ENCODE measurements at places on chromosomes 11 and 22.

DNA sequence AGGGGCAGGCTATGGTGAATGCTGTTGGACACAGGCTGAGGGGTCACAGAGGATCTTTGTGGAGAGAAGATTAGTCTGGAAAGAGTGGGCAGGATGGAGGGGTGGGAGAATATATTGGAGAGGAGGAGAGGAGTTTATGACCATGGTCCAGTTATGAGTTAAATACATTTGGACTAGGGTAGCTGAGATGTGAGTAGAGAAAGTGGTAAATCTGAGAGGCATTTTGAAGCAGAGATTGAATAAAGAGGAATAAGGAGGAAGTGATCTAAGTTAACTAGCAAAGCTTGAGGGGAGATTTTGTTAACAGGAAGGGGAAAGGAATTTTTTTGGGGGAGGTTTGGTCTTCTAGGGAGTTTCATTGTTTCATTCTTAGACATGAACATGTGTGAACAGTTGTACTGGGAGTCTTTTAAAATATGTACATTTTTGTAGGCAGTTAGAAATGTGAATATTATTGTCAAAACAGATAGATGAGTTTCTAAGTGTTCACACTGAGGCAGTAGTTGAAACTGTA is 43.1 kb upstream of the EED start:
- DNase-seq, result no peak

GRCh38 chr11:131033151-131033651 is 116.9 kb upstream of the SNX19 start:
- no peak for DNase-seq

GRCh38 chr11:82507288-82507687 is 226.4 kb downstream of the FAM181B start:
- DNase-seq, result no peak

DNA sequence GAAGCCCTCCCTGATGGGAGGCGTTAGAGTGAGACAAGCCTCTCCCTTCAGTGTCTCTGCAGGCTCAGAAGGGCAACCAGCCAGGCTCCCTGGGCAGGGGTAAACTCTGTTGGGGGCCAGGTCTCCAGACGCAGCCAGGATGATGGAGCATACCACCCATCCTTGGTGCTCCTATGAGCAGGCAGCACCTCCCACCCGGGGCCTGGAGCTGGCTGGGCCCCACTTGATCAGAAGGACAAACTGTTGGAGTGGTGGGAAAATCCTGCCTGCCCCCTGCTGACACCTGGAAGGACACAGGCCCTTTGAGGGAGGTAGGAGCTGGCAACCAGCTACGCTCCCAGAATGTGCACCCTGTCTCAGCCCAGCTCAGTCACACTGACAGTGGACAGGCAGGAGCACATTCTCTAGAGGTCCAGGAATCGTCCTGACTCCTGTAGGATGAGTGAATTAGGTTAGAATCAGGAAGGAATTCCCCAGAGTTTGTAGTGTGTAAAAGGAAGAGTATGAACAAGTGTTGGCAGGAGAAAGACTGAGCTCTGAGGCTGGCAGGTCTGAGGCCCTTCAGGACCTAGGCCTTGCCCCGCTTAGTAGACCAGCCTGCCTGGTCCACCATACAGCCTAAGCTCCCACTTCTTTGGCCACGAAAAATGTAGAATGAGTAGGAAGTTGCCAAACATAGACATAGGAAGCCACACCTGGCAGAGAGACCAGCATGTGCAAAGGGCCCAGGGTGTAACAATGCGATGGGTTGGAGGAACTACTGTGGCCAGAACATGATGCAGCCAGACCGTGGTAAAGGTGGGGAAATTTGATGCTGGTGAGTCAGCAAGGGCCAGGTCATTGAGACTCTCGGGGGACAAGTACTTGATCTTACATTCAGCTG is 19.1 kb downstream of the ARHGEF17 start:
- DNase-seq, result no peak

DNA sequence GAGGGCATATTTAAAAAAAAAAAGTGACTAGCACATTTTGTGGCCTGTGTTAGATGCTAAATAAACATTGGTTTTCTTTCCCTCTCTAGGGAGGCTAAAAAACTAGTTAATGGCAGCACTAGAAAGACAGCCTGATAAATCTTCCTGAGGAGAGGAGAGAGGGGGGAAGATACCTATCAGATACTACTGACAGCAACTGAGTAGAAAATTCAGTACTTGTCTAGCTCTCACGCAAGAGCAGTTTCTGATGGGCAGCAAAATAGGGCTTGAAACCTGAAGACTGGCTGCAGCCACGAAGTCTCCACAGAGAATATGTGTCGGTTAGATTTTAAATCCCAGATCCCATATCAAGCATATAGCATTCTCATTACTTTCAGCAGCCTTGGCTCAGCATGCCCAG is 388.2 kb downstream of the KCNA4 start:
- DNase-seq, result no peak

- DNase-seq, result no peak
Observed at GRCh38 chr11:119680541-119681360, 48.2 kb downstream of the NECTIN1 start.

DNA sequence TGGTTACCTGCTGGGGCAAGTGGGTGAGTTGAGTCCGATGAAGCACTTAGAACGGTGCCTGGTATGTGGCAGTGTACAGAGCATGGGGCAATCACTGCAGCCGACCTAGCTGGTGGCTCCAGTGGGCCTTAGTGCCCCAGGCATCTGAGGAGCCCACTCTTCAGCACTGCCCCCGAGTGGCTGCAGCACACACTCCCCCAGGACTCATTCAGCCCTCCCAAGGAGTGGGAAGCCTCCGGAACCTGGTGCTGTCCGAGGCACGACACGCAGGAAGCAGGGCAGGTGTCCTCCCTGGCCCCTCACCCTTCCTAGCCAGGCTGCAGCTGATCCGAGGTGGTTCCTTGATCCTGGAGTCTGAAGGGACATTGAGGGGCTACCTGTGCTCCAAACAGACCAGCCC is 42.4 kb upstream of the PRODH start:
- DNase-seq, result no peak

- no peak for DNase-seq
Observed at GRCh38 chr22:31623592-31624304, 38.3 kb downstream of the PISD start.

DNA sequence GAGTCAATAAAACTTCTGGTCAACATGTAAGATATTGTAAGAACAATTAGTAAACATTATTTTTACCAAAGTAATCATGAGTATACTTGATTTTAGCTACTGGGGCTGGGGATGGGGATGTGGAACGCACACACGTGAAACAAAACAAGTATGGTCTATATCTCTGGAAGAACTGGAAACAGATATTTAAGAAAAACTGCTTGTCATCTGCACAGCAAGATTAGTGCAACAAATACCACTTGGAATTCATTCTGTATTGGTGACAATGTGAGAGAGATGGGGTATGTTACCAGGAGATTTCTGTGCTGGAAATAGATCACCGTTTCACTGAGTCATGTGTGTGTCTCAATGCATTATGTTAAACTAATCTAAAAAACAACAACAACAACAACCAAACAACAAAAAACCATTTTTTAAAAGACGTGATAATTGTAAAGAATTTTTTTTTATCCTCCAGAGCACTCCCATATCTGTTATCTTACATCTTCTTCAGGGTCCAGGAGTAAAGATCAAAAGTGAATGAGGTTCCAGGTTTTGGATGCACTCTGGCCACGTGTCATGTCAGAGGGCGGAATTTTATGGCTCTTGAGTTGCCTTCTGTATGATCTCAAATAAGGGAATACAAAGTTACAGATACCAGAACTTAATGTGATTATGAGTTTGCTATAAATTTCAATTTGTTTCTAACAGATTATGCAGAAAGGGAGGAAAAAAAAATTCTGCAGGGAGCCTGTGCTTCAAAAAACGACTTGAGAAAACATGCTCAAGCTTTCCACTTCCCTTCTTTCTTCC is 153.0 kb downstream of the BBOX1 start:
- DNase-seq, result no peak

DNA sequence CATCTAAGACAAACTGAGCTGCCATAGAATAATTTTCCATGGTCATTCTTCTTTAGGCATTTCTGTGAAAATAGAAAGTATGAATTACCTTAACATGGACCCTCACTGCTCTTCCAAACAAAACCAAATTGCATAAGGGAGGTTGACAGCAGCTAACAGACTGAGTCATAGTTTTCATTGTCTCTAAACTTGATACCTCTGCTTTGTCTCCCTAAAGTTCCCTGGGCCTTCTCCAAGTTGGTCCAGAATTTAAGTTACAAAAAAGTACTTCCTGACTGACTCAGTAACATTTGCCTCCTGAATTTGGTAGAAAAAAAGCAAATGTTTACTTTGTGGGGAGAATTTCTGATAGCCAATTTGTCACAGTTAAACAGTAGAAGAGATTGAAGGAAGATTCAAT is 3.0 kb downstream of the OR8D1 start:
- no peak for DNase-seq

DNA sequence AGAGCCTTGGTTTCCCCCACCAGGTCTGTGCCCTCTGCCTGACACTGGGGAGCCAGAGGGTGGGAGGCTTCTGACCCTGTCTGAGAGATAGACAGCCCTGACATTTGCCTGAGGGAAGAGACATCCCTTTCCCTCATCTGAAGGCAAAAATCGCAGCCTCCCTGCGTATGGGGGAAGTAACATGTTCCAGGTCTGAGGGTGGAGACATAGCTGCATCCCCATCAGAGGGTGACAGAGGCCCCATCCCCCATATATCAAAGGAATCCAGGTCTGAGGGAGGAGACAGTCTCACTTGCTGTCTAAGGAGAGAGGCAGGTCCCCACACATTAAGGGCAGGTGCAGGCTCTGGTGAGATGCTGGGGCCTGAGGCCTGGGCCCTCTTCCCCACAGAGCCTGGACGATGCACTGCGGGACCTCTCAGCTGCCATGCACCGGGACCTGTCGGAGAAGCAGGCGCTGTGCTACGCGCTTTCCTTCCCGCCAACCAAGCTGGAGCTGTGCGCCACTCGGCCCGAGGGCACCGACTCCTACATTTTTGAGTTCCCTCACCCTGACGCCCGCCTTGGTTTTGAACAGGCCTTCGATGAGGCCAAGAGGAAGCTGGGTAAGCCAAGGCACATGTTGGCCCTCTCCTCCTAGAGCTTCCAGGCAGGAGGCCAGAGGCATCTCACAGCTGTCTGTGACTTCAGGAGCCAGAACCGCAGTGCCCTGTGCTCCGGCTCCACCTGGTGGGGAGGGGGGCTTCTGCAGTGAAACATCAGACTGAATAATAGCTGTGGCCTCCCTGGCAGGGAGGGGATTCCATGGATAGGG is 16.1 kb upstream of the RELT start:
- no peak for DNase-seq

DNA sequence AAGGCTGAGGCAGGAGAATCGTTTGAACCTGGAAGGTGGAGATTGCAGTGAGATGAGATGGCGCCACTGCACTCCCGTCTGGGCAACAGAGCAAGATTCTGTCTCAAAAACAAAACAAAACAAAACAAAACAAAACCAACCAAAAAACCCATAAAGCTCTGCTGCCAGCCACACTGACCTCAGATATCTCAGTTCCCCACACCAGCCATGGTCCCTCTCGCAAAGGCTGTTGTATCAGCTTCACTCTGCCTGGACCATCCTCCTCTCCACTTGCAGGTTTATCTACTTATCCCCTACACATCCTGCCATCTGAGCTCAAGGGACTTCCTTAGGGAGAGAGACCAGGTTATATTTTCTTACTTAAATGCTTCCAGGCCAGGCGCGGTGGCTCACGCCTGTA is 11.1 kb downstream of the BACE1-AS start:
- DNase-seq, result no peak

- no peak for DNase-seq
Observed at GRCh38 chr22:18048041-18048440, 23.7 kb upstream of the MICAL3 start.

- no peak for DNase-seq
Observed at GRCh38 chr22:50318698-50319411, 8.0 kb downstream of the DENND6B start.

- no peak for DNase-seq
Observed at GRCh38 chr11:59572091-59572490, 43.5 kb downstream of the OSBP start.

DNA sequence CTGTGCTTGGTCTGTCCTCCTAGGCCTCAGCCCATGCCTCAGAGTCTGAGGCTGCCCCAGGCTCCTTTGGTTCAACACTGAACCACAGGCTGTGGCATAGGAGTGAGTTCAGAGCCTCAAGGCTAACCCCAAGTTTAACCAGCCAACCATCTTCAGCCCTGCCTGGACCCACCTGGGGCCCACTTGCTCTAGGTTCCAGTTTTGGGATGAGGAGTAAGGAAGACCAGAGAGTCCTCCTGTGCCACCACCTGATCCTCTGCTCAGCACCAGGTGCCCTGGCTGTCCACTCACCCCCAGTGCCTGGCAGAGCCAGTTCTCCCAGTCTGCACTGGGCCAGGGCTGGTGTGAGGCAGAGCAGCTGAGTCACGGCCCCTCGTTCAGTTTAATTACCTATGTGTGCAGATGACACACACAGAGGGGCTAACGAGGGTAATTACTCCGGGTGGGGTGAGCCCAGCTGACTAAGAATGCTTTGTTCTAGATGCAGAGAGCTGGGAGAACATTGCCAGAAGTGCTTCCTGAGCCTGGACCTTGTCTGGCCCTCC is 12.0 kb upstream of the TMPRSS13 start:
- DNase-seq, result no peak

- no peak for DNase-seq
Observed at GRCh38 chr11:132352497-132352896, 982.1 kb downstream of the NTM start.

DNA sequence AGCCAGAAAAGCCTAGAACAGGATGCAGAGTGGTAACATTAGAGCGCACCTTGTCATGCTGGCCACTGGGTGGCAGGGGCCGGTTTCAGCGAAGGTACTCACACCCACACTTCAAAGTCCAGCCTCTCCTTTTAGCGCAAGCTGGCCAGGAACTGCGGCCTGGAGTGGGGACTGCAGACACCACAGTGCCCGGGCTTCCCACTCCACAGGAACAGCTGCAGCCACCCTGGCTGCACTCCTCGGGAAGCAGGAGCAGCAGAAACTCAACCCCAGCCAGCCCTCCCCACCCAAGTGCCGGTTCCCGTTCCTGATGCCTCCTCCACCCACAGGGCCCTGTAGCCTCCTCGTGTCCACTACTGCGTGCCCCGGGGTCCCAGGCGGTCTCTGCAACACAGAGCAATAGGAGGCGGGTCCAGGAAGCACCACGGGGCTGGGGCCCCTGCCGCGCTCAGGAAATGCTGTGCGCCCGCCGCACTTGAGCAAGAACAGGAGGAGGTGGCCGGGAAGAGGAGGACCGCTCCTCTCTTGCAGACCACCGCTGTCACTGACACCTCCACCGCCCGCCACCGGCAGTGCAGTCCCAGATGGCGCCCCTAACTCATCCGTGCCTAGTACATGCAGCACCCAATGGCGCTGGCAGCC is 2.2 kb downstream of the RFPL2 start:
- no peak for DNase-seq

- no peak for DNase-seq
Observed at GRCh38 chr11:44957776-44958564, 7.3 kb upstream of the TP53I11 start.

- no peak for DNase-seq
Observed at GRCh38 chr11:34798985-34799384, 117.2 kb downstream of the APIP start.

All from activated CD4-positive, CD25-positive, alpha-beta regulatory T cell treated with anti-CD3 and anti-CD28 coated beads, Interleukin-2, amount 50 U/mL, for 16 hours (primary cell).